ENCODE measurements at places on chromosomes 1 and 21.

- DNase-seq = no peak
Measured at GRCh38 chr1:179303200-179303785, 9.7 kb downstream of the SOAT1 start.

DNA sequence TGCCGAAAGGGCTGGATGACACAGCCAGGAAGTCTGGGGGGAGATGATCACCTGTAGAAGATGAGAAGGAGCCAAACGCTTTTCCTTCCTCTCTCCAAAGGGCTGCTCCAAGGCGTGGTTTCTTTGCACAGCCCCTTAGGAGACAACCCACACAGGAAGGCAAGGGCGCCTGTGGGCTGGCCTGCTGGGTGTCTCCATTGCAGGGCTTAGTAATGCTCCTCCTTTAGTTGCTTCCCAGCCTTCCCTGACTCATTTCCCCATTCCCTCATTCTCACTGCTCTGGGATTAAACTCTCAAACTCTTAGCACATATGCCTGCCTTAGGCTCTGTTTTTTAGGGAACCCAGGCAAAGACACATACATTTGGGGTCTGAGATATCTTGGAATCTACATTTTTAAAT lies 1.7 kb upstream of the CLCA1 start:
- peak; percentile 51 for DNase-seq

DNA sequence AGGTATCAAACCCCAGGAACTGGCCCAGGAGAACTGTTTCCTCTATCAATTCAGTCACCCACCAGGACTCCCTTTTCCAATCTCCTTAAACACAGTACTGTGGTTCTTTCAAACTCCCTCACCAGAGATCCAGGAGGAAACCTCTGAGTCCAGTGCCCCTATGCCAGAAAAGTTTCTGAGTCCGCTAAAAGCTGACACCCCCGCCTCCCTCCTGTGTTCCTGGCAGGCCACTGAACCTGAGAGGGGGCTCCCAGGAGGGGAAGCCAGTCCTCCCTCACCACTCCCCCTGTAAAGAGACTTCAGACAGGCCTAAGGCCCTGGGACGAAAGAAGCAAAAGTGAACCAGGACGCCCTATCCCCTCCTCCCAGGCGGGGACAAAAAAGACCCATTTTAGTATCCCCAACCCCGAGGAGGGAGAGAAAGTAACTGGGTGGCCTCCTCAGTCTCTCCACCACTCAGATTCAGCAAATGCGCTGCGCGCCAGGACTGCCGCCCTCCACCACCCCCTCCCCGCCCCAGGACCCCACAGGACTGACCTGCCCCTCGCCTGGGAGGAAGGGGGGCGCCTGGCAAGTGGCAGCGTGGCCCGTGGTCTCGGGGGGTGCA lies 624 bp downstream of the SLC41A1 start:
- peak; percentile 23 for DNase-seq

GRCh38 chr1:204241050-204241449 lies 27.3 kb upstream of the GOLT1A start:
- DNase-seq = peak; percentile 12

DNA sequence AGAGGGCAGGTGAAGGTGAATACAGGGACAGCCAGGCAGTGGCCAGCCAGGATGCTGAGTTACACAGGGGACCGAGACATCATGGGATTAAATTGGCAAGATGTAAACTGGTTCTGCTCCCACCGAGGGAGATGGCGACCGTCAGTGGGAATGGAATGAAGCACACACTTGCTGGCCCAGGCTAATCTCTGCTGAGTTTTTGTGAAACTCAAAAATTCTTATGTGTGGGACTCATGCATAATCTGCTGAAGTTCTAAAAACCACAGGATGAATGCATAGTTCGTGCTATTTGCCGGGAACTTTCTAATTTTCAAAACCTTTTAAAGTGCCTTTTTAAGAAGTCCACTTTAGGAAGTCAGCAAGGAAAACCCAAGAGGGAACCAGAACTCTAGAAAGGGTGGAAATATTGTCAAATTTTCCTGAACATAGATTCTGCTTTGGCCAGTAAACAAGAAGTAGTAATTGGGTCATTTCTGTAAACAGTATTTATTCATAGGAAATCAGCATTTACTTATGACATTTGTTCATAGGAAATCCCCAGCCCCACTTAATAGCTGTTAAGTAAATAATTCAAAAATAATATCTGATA lies 85.4 kb upstream of the ROR1 start:
- no peak for DNase-seq

DNA sequence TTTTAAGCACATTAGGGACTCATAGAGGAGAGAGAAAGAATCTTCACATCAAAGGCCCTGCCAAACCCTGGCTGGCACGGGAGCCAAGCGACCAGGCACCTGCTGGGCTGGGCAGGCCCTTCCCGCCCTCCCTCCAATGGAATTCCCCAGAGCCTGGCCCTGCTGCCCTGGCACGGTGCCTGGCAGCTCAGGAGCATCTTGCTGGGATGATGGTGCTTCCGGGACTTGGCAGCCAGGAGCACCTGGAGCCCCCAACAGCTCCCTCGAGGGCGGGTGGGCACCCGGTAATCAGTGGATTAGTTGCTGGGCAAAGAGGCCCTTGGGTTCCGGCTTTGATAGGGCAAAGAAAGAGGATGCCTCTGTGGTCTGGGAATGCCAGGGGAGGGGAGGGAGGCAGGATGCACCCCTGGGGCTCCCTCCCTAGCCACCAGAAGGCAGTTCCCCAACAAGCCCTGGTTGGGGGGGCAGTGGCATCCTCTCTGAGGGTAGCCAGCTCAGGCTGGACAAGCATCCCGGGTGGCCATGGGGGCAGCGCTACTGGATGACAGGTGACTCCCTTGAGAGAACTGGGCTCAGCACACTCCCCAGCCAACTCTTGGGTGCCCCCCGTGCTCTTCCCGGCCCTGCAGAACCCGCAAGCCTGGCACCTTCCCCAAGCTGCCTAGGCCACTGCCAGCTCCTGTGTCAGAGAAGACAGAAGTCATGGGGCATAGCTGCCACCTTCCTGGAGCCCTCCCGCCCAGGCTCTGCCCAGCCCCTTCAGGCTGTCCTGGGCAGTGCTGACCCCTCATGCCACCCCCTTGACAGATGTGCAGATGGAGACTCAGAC lies 26.4 kb downstream of the KRTAP10-1 start:
- peak; percentile 34 for DNase-seq

DNA sequence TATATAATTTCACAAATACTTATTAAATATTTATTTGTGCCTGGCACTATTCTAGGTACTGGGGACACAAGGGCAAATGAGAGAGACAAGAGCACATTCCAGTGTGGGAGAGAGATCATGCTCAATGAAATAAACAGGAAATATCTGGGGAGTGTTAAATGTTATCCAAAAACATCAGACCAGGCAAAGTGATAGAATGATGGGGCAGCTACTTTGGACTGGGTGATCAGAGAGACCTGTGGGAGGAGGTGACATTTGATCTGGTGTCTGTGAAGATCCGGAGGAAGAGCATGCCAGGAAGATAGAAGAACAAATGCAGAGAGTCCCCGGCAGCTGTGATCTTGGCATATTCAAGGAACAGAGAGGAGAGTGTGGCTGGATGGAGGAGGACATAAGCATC lies 27.5 kb upstream of the GNG12 start:
- DNase-seq = no peak

- DNase-seq = no peak
Measured at GRCh38 chr1:147236959-147237791, 5.3 kb upstream of the CHD1L start.

GRCh38 chr1:35838693-35839245 lies 31.0 kb downstream of the AGO4 start:
- no peak for DNase-seq

- no peak for DNase-seq
Measured at GRCh38 chr1:83923553-83923952, 75.4 kb downstream of the TTLL7 start.

All from Daoy (cell line).